ENCODE measurements at places on chromosomes 7 and 10.

GRCh38 chr7:110947408-110947807 is 143.5 kb upstream of the LRRN3 start:
- DNase-seq = no peak

DNA sequence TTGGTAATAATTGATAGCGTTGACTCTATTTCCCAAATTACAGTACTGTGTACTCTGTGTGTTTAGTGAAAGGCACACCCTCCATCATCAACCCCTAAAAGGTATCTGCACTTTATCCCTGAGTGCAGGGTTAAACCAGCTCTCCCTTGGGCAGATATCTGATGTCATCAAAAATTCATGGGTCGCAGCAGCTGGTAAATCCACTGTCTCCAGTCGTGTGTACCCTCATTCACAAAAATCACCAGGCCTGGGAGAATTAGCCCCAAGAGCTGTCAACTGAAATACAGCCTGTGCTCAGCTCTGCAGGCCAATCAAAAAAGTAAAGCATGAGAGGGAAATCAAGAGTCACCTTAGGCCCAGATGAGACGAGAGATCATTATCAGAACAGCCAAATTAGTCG is 103.7 kb downstream of the HIP1 start:
- DNase-seq = no peak

- no peak for DNase-seq
Measured at GRCh38 chr7:115585015-115585718, 445.4 kb downstream of the TFEC start.

DNA sequence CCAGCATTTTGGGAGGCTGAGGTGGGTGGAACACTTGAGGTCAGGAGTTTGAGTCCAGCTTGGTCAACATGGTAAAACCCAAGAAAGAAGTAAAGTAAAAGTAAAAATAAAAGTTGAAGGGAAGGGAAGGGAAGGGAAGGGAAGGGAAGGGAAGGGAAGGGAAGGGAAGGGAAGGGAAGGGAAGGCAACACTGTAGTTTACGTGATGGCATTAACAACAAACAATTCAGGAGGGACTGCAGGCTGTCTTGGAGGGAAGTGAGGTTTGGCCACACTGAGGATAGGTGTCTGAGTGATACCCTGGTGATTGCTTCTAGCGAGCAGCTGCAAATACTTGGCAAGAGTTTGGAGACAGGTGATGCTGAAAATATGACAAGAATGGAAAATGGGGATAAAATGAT is 298.0 kb downstream of the CALN1 start:
- no peak for DNase-seq

- peak; percentile 69 for DNase-seq
Measured at GRCh38 chr10:69092959-69093850, 5.3 kb downstream of the SRGN start.

GRCh38 chr10:129808092-129808983 is 155.7 kb downstream of the EBF3 start:
- no peak for DNase-seq

GRCh38 chr10:71812016-71812912 is 38.8 kb downstream of the PSAP start:
- DNase-seq = peak; percentile 74

GRCh38 chr7:82676777-82677463 is 233.3 kb upstream of the CACNA2D1 start:
- no peak for DNase-seq

DNA sequence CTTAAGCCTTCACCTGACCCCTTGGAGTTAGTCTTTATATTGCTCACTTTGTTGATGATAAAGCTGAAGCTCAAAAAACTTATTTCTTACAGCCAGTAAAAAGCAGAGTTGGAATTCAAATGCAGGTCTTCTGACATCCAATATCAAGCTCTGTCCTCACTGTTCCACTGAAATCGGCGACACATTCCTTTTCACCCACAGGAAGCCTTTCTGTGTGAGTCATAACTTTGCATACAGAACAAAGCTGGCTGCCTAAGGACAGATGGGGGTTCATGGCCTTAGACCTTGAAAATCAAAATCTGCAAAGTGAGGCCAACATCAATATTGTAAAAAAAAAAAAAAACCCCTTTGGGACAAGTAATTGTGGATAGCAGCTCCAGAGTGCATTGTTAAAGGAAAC is 21.8 kb upstream of the AKR1B1 start:
- peak; percentile 25 for DNase-seq

All from head of caudate nucleus (tissue), 42 donors.